ENCODE measurements at places on chromosomes 16 and 17.
A peak's percentile ranks its signal among the peaks of the same experiment; 100 is the strongest.

- DNase-seq = no peak
Observed at GRCh38 chr17:39813631-39814030, 50.5 kb downstream of the IKZF3 start.

- DNase-seq = no peak
Observed at GRCh38 chr16:47136099-47136842, 7.5 kb downstream of the NETO2 start.

DNA sequence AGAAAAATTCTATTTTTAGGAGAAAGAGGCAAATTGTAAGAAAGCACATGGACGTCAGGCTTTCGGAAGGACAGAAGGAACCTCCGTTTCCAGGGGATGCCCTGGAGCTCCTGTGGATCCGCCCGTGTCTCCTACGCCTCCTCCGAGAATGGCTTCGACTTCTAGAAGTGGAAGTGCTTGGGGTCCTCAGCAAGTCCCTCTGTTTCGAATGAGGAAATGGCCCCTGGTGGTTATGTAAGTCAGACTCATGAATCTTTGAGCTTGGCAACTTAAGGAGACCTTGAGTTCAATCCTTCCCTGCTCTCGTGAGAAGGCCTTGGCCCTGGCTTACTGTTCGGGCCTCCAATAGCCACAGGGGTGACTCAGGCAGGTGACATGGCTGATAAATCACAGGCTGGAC, 38.9 kb downstream of the COX4I1 start:
- no peak for DNase-seq

DNA sequence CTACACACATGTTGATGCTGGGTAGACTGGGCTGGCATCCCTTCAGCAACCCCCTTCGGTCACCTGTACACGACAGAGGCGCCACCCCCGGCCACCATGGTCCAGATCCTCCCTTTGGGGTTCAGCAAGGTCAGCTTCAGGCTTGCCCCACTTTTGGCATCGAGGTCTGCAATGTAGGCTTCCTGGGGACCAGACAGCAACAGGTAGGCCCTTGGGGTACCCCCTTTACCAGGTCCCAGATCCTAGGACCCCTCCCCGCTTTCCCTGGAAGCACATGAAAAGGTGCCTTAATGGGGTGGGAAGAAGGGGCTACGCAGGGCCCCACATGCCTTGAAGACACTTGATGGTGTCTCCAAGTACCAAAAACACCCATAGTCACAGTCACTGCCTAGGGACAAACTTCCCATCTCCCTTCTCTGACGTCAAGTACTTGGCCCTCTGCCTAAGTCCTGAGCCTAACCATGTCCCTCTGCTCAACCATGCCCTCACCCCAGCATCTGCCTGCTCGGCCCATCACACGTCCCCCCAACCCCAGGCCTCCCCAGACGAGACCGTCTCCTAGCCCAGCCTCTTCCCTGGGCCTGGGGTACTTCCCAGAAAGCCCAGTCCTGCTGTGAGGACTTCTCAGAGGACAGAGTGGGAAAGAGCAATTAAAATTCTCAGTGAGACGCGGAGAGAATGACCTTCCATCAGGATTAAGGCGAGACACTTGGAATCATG, 12.1 kb downstream of the ACLY start:
- DNase-seq = no peak

DNA sequence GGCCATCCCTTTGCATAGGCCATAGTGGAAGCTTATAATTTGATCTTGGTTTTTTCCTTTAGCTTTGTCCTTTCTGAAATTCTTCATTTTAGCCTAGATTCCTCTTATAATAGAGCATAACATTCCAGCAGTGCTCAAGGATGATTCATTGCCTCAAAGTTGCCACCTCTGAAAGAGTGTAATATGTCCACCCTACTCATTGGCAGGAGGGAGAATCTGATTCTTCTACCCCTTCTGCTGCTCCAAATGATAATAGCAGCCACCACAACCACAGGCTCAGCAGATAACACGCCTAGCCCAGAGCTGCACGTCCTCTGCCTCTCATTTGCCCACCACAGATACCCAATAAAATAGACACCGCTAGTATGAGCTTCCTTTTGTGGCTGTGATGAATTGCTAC, 337.4 kb upstream of the HSBP1 start:
- DNase-seq = no peak

DNA sequence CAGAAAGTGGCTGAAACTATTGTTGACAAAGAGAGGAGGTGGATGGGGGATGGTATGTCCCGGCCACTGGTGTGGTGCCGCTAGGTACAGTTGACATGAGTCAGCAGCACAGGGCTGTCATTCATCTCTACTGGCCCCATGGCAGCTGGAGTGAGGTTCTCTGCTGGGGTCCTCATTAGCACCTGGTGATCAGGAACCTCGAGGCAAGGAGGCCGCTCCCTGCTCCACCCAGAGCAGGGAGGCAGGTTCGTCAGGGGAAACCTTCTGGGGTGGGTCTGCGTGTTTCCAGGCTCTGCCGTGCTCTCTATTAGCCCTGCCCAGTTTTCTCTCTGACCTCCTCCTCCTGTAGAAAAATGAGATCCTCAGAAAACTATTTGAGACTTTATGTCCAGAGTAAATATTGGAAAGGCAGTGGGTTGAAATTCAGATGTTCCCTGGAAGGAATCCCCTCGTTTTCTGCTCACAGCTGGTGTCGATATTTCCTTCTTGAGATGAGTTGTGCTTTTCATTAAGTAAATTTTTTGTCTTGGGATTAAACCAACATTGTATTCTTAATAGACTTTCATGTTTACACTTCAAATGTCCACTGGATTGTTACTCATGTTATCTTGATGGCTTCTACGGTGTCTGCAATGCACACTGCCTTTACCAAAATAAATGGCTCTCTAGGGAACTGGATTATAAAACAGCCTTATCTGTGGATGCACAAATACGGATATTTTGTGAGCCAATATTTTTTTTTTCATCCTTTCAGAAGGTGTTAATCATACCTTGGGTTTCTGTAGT, 7.1 kb downstream of the NTN1 start:
- DNase-seq = no peak

GRCh38 chr16:61362585-61362984, 673.7 kb downstream of the CDH8 start:
- no peak for DNase-seq

GRCh38 chr16:54595621-54596020, 309.0 kb upstream of the IRX3 start:
- DNase-seq = no peak

DNA sequence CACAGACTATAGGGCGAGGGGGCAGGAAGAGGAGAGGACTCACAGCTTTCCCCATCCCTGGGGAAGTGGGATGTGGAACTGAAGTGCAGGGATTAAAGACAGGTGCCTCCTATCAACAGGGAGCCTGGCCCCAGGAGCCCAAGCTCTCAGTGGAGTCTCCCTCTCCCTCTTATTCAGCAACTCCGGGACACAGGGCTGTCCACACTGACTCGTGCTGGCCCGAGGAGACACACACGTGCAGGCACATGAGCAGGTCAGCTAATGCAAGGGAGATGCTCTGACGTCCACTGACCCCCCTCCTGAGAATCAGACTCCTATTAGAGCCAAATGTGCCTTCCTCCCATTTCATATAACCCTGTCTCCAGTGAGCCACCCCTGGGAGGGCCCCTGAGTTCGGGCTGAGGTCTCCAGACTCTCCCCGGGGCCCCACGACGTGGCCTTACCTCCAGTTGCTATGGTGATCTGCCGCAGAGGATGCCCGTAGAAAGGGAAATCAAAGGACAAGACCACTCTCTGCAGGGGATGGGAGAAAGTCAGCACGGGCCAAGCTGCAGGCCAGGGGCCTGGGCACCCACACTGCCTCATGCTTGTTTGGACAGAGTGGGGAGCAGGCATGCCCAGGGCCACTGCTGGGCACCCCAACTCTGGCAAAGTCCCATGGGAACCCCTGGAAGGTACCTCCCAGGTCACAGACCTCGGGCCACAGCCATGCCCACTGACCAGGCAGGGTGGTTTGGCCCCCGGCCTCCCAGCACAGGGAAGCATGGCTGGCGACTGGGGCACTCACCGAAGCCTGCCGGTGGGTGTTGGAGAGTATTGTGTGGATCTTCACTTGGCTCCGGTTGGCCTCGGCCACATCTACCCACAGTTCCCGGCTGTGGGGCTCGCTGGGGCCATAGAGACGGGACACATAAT, 42.7 kb downstream of the PLXDC1 start:
- no peak for DNase-seq

- peak; percentile 21 for DNase-seq
Observed at GRCh38 chr16:57192720-57193486, 6.8 kb downstream of the RSPRY1 start.

GRCh38 chr17:33342025-33342424, 48.9 kb upstream of the ASIC2 start:
- no peak for DNase-seq

GRCh38 chr16:85557971-85558657, 55.0 kb upstream of the GSE1 start:
- DNase-seq = no peak

- no peak for DNase-seq
Observed at GRCh38 chr17:72004611-72005331, 116.0 kb upstream of the SOX9 start.

- DNase-seq = no peak
Observed at GRCh38 chr16:84095466-84095865, 21.3 kb downstream of the MBTPS1 start.

DNA sequence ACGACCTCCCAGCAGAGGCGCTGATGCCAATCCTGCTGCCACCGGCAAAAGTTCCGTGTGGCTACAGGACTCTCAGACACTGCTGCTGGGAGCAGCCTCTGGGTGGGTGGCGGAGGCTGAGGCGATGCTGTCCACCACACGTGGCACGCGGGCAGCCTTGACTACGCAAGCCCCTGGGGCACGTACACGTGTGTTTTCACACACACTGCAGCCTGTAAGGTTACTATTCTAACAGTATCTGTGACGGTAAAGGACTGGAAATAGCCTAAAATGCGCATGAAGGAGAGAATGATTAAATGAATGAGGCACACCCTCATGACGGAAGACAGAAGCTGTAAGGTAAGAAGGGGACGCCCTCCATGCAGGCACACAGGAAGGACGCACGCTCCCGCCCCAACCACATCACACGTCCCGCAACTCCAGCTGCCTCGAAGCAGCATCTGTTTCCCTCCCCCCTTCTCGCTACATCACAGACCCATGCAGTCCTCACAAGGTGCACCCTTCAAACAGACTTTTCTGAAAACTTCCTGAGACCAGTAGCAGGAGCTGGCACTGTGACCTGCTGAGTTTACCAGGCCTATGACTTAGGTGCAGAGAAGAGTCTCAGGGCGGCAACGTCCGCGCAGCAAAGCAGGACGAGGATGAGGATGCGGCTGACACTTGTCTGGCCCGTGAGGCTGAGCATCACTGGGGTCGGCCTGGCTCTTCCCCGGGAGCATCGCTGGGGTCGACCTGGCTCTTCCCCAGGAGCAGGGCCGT, 28.7 kb upstream of the FASN start:
- DNase-seq = no peak

DNA sequence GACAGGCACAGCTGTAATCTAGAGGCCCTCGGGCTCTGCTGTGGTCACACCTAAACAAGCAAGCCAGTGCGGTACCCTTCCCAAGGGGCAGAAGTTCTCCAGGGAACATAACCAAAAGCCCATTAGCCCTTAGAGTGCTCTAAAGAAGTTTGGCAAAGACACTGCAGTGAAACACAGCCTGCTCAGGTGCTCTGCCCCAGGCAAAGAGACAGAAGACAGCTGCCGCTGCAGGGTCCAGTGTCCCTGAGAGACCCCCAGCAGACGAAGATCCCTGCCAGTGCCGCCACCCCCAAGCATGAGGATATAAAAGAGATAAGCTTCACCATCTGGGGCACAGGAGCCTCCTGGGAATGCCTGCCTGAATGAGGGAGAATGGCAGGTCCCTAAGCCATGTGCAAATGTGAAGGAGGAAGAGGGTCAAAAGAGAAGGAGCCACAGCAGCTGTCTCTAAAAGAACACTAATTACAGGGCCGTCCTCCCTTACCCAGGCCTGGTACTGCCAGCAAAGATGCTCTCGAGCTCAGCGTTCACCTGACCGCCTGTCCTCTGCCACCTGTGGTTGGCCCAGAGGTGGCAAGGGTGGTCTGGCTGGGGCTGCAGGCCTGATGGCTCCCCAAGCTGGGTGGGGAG, 29.7 kb downstream of the CUEDC1 start:
- DNase-seq = no peak

GRCh38 chr17:49360796-49361128, 1.3 kb downstream of the ZNF652 start:
- no peak for DNase-seq

DNA sequence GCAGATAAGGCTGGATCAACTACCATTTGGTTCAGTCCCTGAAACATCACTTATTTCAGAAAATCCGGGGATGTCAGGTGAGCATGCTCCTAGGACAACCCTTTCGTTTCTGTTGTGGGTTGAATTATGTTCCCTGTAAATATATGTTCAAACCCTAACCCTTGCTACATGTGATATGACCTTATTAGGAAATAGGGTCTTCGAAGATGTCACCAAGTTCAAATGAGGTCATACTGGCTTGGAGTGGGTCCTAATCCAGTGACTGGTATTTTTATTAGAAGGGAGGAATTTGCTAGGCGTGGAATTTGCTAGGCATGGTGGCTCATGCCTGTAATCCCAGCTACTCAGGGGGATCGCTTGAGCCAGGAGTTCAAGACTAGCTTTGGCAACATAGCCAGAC, 21.3 kb downstream of the SNX20 start:
- no peak for DNase-seq

DNA sequence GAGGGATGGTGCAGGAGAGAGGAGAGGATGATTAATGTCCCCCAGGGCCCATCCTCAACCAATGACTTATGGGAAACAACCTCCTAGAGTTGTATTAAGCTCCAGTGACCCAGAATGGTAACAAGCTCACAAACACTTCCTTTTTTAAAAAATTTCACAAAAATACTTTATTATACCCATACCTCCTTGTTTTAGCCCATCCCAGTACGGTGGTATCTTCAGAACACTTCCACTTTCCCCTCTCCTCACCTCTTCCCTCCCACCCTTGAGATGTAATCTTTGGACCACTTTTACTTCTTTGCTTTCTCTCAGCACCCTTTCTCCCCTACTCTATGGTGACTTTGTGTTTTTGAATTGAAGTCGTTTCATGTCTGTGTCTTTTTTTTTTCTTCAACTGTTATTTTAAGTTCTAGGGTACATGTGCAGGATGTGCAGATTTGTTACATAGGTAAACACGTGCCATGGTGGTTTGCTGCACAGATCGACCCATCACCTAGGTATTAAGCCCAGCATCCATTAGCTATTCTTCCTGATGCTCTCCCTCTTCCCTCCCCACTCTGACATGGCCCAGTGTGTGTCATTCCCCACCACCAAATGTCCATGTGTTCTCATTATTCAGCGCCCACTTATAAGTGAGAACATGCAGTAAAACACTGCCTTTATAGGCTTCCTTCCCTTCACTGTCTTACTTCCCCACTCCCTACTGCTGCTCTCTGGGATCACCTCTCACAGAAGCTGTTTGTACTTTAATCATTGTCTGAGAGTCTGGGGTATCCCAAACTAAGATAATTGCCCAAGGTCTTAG, 124.5 kb downstream of the PRKCB start:
- no peak for DNase-seq

- DNase-seq = no peak
Observed at GRCh38 chr17:69405096-69405495, 9.4 kb upstream of the MAP2K6 start.

DNA sequence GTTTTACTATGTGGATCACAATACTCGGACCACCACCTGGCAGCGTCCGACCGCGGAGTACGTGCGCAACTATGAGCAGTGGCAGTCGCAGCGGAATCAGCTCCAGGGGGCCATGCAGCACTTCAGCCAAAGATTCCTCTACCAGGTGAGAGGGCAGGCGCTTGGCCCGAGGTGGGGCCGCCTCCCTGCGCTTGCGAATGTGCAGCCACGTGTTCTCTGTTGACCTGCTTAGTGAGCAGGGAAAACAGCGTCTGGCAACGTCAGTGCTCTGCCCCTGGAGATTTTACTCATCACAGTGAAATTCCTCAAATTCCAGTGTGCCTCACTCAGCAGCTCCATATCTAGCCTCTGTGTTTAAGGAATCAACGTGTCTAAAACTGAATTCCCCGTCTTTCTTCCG, 33.4 kb upstream of the CLEC18A start:
- peak; percentile 90 for DNase-seq

All from kidney epithelial cell (primary cell).